ENCODE measurements at places on chromosomes 2 and 18. TPM values are rescaled to one million over a fixed set of nuclear protein-coding genes. Genes with fewer than 3 reads are reported as not detected.

The ALPG gene
- total RNA-seq, result not detected

The RND3 gene
- total RNA-seq, result 63.7 TPM

The CD207 gene
- total RNA-seq, result not detected

The SERPINB4 gene
- total RNA-seq, result 0.64 TPM

Data from epithelial cell of alveolus of lung (primary cell).